ENCODE measurements at places on chromosomes 1 and 21.
A peak's percentile ranks its signal among the peaks of the same experiment; 100 is the strongest.

DNA sequence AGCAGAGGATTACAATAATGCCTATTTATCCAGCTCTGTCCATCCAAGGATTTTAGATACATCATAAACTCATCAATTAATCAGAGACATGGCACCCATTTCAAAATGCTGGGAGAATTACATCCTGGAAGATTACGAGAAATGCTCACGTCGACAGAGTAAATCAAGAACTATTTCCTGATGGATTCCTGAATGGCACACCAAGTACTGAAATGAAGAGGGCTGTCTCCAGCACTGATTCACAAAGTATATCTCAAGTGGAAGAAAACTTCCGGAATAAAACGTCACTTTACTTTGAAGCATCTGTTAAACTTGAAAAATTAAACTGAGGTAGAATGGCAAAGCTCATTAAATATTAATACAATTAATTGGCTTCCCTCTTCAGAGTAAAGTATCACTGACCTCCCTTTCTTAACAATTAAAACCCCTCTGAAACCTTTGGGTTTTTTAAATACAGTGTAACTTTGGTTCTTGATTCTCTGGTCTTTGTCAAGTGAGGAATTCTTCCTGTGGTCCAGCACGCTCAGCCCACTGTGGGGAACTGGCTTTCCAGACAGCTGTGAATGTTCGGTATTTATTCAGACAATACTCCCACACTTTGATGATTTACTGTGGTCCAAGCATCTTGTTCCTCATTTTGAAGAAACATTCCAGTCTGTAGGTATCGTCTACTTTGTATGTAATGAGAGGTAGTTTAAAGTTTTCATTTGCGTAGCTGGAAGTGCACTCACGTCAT, 288.0 kb downstream of the NFIA start:
- DNase-seq = no peak

DNA sequence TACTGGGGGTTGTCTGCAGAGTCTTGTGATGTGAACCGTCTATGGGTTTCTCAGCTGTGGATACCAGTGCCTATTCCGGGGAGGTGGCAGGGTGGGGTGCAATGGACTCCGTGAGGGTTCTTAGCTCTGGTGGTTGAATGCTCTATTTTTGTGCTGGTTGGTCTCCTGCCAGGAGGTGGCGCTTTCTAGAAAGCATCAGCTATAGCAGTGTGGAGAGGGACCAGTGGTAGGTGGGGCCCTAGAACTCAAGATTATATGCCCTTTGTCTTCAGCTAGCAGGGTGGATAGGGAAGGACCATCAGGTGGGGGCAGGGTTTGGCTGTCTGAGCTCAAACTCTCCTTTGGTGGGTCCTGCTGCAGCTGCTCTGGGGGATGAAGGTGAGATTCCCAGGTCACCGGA, 127.3 kb upstream of the PLD5 start:
- DNase-seq = no peak

- no peak for DNase-seq
Observed at GRCh38 chr21:35428937-35429336, 379.8 kb upstream of the RUNX1 start.

GRCh38 chr1:110617116-110617515, 11.0 kb upstream of the KCNA2 start:
- no peak for DNase-seq

- DNase-seq = no peak
Observed at GRCh38 chr1:112460615-112461014, 48.1 kb upstream of the WNT2B start.

DNA sequence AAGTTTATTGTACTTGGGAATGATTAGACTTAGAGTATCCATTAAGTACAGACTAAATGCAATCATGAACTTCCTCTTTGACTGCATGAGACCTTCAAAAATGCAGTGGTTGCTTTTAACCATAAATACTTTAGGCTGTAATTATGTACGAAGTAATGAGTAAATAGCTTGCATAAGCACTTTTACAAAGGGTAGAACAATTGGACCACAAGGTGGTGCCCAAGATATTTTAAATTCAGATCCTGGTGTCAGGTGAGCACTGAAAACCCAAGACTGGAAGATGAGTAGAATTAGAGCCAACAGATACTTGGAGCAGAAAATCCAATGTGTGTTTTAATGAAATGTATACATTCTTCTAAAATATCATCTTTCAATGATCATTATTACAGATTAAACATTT, 43.4 kb upstream of the RHOU start:
- DNase-seq = peak; percentile 42

DNA sequence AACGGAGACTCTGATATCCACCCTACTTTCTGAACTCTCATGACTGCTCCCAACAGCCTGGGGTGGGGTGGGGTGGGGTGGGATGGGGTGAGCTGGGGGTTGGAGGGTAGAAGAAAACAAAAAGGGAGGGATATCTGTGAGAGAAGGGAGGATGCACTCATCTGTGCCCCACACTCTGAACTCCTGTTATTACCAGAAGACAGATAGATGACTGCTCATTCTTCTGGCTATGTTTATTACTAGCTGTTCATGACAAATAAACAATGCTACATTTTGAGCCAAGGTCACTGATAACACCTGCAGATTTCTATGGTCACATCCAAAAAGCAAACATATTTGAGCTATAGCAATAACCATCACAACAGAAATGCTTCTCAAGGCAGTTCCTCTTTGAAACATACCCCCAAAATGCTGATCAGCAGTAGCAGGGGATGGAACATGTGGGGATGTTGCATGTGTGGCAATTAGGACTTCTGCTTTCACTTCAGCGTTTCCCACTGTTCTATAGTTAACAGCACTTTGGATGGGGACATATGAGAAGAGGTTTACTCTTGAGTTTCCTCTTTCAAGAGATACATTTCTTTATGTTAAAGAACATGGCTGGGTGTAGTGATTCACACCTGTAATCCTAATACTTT, 43.3 kb downstream of the GPR3 start:
- no peak for DNase-seq

- DNase-seq = no peak
Observed at GRCh38 chr1:74763807-74764206, 30.9 kb downstream of the TYW3 start.

DNA sequence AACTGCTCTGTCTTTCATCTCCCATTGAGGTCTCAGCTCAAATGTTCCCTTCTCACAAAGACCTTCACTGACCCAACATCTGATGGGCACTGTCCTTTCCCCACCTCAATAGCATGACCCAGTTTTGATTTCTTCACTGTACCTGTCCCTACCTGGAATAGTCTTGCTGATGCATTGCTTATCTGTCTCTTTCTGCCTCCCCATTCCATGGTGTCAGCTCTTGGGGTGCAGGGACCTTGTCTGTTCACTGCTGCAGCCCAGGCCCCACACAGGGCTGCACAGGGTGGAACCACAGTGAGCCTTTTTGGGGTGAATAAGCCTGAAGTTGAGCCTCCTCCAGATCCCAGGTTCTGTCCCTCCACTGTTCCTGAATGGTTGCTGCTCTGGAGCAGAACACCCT, 414.9 kb downstream of the PTPRU start:
- no peak for DNase-seq

DNA sequence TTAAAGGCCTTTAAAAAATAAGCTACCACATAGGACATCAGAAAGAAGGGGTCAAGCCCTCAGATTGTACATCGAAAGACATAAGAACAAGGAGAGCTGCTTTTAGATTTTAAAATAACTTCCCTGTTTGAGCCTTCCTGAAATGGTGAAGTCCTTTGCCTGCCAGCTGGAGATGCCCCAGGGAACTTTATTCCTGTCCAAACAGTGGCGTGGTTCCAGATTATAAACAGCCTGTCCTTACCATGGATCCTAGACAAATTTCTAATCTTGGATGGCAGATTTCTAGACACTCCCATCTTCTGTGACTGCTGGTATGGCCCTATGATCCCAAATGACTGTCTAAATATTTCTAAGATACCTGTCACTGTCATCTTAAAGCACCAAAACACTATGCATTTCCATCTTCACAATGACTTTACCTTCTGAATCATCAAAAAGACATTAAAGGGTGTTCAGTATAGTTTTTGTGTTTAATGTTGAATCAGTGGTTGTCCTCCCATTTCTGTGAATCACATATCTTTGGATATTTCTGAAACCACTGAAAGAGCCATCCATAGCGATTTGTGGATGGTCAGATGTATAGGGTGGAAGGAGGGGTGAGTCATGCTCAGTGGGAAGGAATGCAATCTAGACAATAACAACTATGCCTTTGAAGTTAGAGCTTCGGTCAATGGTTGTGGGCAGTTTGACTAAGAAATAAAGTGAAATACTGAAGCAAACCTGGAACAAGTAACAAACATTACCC, 23.2 kb downstream of the ILDR2 start:
- no peak for DNase-seq

- no peak for DNase-seq
Observed at GRCh38 chr1:5273280-5274003, 619.0 kb downstream of the AJAP1 start.

- no peak for DNase-seq
Observed at GRCh38 chr1:205064741-205065316, 19.4 kb downstream of the TMEM81 start.

DNA sequence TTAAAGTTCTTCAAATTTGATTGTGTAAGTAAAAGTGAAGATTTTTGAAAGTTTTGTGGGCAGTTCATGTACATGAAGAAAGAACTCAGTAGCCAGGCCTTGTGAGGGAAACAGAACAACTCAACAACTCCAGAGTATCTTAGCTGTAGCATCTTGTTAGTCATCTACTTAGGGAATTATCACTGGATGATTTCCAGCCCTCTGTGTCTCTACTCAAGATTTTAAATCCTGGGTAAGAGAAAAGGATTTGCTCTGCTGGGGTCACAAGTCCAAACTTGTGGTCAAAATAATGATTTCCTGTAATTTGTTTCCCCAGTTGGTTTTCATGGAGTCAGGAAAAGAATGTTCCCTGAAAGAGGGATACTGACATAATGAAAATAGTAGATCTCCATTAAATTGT, 8.2 kb downstream of the OR10T2 start:
- DNase-seq = no peak

DNA sequence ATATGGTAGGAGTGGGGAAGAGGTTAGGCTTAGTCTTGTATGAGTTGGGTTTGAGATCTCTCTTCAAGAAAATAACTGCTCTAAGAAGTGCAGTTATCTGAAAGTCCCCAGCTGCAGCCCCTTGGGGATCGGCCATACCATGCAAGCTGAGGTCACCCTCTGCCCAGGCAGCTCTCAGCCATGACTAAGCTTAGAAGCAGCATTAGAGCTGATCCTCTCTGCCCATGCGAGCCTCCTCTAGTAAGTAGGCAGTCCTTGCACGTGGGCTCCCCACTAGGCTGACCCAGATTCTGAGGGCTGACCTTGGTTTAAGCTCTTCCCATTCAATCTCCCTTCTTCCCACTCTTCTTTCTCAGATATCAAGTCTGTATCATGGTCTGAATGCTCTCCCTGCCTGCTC, 121.0 kb upstream of the UBE2U start:
- no peak for DNase-seq

DNA sequence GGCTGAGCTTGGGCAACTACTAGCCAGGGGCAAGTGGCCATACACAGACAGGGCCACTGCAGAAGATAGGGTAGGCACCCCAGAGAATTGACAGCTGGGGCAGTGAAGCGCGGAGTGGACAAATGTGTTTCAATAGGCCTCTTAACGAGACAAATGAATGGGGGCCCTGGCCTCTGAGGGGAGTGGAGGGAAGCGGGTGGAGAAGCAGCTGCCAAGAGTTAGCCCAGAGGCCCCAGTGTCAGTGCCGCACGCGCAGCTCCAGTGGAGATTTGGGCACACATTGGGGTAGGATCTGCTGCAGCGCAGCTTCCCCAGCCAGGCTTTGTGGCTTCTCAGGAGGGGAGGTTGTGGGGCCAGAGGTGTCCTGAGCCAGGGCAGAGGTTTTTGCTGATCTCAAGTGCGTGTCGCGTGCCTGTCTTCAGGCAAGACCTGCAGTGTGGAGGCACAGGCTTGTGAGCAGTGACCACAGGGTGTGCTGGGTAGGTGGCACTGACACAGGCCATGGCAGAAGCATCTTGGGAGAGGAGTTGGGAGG, 16.9 kb downstream of the PTPRF start:
- peak; percentile 26 for DNase-seq

- DNase-seq = no peak
Observed at GRCh38 chr1:29629814-29630516, 393.6 kb downstream of the PTPRU start.

DNA sequence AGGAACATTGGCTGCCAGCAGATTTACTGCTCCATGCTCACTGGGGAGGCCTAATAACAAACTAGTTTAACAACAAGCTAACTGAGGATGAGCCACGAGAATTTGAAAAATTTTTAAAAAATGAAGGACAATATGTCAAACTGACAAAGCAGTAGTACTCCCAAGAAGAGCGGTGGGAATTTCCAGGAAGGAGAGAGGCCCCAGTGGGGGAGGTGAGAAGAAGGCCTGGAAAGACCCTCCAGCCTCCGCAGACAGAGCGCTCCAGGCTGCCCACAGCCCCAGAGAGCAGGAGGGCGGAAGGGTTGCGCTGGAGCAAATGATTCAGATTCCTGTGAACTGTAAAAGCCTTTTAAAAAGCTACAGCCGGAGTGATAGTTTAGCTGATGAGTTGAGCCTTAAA, 78.5 kb downstream of the SIPA1L2 start:
- no peak for DNase-seq

DNA sequence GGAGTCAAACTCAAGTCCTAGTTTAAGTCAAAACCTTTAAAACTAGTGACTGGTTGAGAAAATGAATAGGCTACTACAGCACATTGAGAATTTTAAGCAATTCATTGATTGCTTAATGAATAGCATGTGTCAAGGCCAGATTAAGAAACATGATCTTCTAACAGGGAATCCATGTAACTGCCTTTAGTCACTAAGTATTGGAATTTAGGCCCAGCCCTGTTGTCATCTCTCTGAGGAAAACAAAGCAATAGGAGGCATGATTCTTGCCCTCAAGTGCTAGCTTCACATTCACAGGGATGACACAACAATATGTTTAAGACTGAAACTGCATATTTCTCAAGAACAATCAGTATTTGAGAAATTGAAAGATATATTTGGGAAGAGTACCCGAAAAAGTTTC, 70.0 kb upstream of the PTGS2 start:
- no peak for DNase-seq

GRCh38 chr1:26419494-26419893, 8.9 kb downstream of the LIN28A start:
- no peak for DNase-seq

DNA sequence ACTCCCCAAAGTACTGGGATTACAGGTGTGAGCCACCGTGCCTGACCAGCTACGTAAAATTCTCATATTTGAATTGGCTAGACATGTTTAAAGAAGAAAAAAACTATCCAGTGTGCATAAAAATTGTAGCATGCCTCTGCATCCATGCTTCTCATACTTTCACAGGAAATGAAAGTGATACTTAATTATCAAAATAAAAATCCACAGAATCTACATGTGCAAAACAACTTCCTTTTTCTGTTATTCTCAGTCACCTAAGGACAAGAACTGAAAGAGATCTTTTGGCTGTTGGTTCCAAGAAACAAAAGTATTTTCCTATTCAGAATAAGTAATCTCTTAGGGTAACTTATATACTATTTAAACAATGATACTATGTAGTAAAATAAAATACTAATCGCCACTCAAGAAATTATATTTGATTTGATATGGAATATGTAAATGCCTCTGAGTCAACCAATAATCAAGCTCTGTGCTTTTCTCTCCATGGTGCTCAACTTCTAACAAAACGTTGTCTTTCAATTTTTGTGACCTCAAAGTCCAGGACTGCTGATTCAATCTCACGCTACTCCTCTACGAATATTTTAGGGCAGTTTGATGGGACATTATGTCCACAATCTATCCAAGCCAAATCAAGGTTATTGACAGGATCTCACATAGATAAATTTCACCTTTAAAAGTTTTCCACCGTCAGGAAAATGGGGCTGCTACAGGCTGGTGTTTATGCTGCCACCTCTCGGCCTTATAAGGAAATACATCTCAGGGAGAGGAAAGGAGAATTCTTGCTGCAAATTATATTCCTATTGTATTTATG, 102.7 kb downstream of the ZNF281 start:
- DNase-seq = peak; percentile 12

GRCh38 chr1:65149351-65150107, 1.5 kb downstream of the AK4 start:
- no peak for DNase-seq

Data from NCI-H2029 treated with DMSO at 0.1 percent for 48 hours (cell line).